ENCODE measurements at places on chromosomes 1 and 21. TPM values are rescaled to one million over a fixed set of nuclear protein-coding genes. Genes with fewer than 3 reads are reported as not detected.

The TDRD10 gene
- total RNA-seq: not detected

The ETV3L gene
- not detected for total RNA-seq

The SIKE1 gene
- total RNA-seq: 69.1 TPM

The ZMYM1 gene
- 19.4 TPM for total RNA-seq

The ATP6V1G3 gene
- 0.69 TPM for total RNA-seq

The CR1L gene
- not detected for total RNA-seq

The OR10Z1 gene
- total RNA-seq: not detected

The CYP4A11 gene
- not detected for total RNA-seq

The AKR7A3 gene
- 1.3 TPM for total RNA-seq

The SLC1A7 gene
- not detected for total RNA-seq

The CPT2 gene
- total RNA-seq: 26.8 TPM

The FASLG gene
- not detected for total RNA-seq

The CLEC20A gene
- not detected for total RNA-seq

The OR2T33 gene
- not detected for total RNA-seq

The PFKFB2 gene
- total RNA-seq: 18.7 TPM

The DLGAP3 gene
- 1.0 TPM for total RNA-seq

The INTS11 gene
- 127 TPM for total RNA-seq

The SLC44A5 gene
- total RNA-seq: 1.3 TPM

The MORC3 gene
- total RNA-seq: 23.6 TPM

The SYCP1 gene
- not detected for total RNA-seq

The LYPD8 gene
- total RNA-seq: not detected

Data from type B pancreatic cell (in vitro differentiated cells).